DMS79 (cell line): ENCODE measurements at places on chromosomes 13 and 19.

- DNase-seq = no peak
Measured at GRCh38 chr13:99357941-99358340, 50.7 kb upstream of the GPR183 start.

- DNase-seq = no peak
Measured at GRCh38 chr19:31149441-31149941, 199.7 kb downstream of the TSHZ3 start.

- DNase-seq = no peak
Measured at GRCh38 chr19:44007473-44007872, 4.7 kb downstream of the ZNF230 start.

GRCh38 chr13:102003848-102004570 lies 397.8 kb downstream of the FGF14 start:
- DNase-seq = no peak
